ENCODE measurements at places on chromosomes 5 and 9.

DNA sequence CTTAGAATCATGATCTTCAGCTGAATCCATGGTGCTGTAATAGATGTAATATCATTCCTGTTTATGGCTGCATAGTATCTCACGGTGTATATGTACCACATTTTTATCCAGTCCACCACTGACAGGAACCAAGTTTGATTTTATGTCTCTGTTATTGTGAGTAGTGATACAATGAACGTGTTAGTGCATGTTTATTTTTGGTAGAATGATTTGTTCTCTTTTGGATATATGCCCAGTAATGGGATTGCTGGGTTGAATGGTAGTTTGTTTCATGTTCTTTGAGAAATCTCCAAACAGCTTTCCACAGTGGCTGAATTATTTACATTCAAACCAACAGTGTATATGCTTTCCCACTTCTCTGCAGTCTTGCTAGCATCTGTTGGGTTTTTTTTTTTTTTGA is 175.1 kb upstream of the CDH10 start:
- no peak for DNase-seq

GRCh38 chr9:131554843-131555351 is 9.6 kb downstream of the PRRT1B start:
- no peak for DNase-seq

GRCh38 chr9:133112663-133113026 is 8.4 kb downstream of the RALGDS start:
- peak; percentile 100 for DNase-seq

DNA sequence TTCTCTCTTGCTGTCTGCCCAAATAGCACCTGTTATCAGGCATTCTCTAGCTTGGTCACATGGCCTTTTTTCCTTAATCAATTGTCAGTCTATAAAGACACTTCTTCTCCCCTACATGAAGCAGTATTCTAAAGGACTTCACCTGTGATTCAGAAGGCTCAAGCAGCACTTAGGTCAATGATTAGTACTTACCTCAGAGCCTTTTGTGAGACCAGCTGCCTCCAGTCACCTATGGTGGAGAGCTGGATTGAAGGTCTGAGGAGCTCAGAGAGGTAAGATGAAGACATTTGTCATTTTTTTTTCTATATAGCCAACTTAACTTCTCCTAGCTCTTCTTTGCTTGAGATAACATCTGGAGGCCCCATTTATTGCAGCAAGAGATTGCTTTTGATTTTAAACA is 278.3 kb upstream of the PCSK5 start:
- no peak for DNase-seq

DNA sequence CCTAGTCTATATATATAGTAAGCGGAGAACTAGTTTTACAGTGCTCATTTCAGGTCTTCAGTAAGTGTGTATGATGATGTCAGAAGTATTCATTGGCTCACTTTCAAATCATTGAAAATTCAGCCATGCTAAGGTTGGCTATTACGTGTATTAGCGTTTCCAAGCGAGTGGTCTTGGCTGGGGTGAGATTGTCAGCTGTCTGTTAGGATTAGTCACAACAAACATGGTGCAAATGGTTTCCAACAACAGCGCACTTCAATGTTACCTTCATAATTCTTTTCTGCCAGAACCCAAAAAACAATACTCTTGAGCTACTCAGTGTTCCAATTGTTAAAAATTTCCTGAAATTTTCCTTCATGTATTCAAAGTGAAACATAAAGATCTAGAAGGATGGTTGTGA is 283.0 kb downstream of the AOPEP start:
- no peak for DNase-seq

GRCh38 chr5:126875303-126875785 is 98.4 kb downstream of the LMNB1 start:
- no peak for DNase-seq

DNA sequence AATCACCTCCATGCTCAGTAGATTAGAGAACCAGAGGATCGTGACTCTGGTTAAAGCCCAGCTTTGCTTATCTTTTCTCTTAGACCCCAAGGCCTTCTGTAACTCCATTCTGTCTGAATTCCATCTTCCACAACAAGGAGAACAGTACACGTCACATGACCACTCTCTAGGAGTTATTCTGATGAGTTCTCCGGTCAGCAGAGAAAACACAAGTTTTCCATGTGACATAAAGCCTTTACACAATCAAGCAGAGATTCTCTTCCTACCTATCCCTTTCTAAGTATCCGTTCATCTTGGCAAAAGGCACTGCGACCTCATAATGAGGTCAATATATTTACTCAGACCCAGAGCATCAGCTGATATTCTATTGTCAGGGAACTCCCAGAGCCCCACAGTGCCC is 112.3 kb downstream of the TRPM6 start:
- no peak for DNase-seq

- no peak for DNase-seq
These were observed 1023.4 kb downstream of the TLE4 start for GRCh38 chr9:80595192-80595591.

DNA sequence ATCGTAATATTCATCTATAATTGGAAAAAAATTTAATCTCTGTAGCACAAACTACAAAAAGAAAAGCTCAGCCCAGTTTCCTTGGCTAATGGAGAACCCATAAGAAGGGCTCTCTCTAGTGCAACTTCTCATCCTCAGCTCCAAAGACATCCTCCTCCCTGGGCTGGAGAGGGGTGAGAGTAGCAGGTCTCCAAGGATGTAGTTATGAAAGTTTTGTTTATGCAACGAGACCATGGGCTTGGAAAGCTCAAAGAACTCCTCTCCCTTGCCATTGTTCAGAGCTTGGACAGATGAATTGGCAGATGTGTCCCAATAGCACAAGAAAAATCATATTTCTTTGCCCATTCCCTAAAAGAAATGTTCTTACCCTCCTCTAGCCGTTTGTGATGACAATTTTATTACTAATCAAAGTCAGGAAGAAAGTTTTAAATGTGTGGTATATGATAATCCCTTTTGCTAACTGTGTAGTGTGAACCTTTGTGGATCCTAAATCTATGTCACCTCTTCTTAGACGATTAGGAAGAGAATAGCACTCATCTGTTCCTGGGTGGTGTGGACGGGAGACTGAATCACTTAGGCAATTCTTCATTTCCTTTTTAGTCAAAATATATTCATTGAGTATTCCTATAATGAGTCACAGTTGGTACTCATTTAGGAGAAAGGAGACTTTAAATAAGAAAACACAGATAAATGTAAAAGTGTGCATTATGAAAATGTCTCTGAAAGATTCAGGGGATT is 52.2 kb downstream of the GARNL3 start:
- DNase-seq = no peak

GRCh38 chr5:142820447-142820846 is 50.3 kb downstream of the ARHGAP26 start:
- no peak for DNase-seq

DNA sequence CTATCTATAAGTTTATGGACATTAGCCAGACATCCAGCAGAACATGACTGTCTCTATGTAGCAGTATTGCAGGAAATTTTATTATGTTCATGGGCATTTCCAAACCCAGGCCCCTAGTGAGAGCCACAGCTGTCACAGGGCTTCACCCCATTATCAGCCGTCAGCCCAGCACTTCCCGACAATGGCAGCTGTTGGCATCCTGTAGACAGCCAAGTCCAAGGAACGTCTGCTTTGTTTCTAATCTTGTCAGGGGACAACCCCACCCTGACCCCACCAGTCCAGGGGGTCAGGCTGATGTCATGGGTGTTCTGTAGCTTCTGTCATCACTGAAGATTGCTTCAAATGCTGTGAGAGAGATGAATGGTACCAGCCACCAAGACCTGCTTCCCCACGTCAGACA is 565.3 kb upstream of the BRINP1 start:
- DNase-seq = no peak

GRCh38 chr9:120014796-120015195 is 565.2 kb downstream of the CDK5RAP2 start:
- no peak for DNase-seq

DNA sequence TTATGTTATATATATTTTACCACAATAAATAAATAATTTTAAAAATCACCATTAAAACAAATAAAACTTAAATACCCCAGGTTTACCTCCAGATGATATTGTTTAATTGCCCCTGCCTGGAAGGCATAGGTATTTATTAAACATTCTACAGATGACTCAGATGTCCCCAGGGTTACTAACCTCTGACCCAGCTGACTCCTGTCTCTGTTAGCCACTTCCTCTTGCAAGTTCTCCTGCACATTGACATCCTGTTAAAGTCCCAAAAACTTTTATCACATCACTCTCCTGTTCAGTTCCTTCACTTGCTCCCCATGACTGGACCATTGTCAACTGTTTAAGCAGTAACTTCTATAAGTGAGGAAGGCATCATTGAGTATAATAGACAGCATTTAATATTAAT is 37.0 kb upstream of the RAB3C start:
- peak; percentile 94 for DNase-seq

DNA sequence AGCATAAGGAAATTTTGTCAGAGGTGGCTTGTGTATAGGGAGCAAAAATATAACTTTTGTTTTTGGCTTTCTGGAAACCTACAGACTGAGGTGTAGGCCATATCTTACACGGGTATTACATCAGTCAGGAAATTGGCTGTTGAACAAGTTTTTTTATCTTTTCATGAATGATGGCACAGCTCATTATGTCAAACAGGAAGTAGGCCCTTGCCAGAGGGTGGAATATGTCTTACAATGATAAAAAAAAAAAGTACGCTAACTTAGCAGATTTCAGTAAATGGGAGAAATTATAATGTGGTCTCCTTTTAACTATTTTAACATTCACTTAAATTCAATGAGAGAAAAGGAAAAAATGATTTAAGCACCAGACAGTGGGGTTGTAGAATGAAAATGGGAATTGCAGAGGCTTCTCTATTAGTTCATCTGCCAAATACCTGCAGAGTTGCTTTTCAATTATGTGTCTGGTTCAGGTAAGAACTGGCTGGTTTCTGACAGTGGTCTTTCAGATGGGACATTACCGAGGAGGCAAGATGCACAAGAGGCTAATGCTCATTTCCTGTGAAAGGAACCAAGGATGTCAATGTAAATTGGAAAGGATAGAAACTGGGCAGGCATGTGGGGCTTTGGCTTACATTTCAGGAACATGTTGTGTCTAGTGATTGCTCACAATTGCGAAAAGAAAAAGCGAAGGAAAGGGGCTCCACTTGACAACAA is 169.9 kb downstream of the NNT start:
- DNase-seq = no peak

- no peak for DNase-seq
These were observed 17.4 kb upstream of the ENTREP1 start for GRCh38 chr9:69307446-69308205.

DNA sequence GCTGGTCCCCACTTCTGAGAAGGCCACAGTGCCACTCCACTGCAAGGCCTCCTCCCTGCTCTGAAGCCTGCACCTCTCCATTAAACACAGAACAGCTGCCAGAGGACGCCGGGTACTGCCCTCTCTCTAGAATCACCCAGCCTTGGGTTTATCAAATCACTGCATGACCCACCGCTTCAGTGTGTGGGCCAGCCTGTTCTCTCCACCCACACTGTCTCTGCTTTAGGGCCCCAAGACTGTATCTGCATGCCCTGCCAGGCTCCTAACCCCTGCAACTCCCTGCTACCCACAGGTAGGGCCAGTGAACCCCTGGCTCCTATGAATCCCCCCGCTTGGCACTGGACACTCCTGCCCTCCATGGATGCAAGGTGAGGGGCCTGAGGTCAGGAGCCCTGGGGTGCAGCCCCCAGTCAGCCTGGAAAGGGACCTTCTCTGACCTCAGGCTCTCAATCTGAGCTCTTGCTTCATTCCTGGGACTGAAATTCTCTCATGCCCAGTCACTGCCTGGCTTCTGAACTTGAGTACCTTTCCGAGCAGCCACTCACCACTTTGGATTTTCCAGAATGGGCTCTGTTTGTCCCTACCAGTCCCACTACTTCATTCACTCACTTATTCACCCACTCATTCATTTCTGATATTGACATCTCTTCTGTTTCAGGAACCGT is 206.3 kb downstream of the GABBR2 start:
- DNase-seq = no peak

DNA sequence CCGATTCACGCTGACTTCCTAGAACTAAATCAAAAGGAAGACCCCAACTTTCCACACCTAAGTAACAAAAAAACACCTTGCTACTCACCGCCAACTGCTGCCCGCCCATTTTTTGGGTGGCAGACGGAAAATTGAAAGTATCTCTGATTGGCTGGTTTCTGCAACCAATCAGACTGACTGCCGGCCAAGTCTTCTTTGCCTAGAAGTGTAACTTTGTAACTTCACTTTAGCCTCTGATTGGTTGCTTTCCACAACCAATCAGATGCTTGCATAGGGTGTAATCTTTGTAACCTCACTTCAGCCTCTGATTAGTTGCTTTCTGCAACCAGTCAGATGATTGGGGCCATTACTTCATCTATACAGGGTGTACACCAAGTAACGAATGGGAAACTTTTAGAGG is 42.6 kb upstream of the ANKH start:
- DNase-seq = no peak

- no peak for DNase-seq
These were observed at the start of gene RORB for GRCh38 chr9:74496819-74497747. RORB (plus strand) TSS chr9:74497335; CDS start chr9:74497977, 642 bp downstream.

GRCh38 chr5:172607213-172607793 is 33.8 kb upstream of the NEURL1B start:
- DNase-seq = no peak

GRCh38 chr5:117261948-117262571 is 687.4 kb upstream of the SEMA6A start:
- DNase-seq = no peak

DNA sequence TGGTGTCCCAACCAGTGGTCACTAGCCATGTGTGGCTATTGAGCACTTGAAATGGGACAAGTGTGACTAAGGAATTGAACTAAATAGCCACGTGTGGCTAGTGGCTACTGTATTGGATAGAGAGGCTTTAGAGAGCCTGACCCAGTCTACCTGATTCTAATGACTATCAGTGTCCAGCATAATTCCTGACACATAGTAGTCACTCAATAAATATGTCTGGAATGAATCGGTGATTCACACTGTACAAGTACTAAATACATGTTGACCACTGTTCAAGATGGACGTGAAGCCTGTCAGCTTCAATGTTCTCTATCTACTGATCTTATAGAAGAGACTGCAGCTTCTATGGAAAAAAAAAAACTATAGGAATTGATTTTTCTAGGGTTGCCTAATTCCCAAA is 57.7 kb upstream of the MAST4 start:
- DNase-seq = no peak

GRCh38 chr9:616694-617093 is 224.8 kb upstream of the DMRT1 start:
- DNase-seq = no peak

DNA sequence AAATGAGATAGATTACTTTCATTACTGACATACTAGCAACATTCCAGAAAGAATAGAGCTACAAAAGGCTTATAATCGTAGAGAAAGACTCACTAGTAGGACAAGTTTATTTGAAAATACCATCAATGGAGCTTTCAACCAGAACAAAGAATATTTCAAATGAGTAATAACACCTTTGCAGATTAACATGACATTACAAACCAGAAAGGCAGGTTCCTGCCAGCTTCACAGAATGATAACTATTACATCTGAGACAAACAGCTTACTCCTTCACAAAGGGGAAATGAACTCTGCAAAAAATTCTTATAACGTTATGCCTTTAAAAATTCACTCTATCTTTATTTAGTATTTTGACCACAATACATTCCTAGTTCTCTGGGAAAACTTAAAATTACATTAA is 103.1 kb downstream of the EPB41L4A start:
- DNase-seq = no peak
